ENCODE measurements at places on chromosomes 11 and 22.
A peak's percentile ranks its signal among the peaks of the same experiment; 100 is the strongest.

DNA sequence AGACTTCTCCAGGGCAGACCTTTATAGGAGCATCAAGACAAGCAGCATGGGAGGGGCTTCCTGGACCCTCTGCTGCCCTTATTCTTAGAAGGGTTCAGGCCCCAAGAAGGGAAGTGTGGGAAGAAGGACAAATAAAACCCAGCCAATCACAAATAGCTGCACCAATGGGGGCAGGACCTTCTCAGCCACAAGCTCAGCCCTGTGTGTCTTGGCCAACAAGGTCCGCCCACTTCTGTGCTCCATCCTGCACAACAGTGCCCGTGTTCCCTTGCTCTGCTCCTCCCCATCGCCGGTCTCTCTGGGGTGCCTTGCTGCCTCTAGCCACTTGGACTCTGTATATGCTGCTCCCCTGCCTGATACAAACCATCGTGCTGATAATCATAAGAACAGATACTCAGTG, 86.1 kb downstream of the NAT10 start:
- no peak for DNase-seq

- DNase-seq = no peak
Measured at GRCh38 chr22:41096841-41097240, 4.4 kb downstream of the EP300 start.

GRCh38 chr11:80782135-80782885, 1341.5 kb upstream of the TENM4 start:
- DNase-seq = no peak

DNA sequence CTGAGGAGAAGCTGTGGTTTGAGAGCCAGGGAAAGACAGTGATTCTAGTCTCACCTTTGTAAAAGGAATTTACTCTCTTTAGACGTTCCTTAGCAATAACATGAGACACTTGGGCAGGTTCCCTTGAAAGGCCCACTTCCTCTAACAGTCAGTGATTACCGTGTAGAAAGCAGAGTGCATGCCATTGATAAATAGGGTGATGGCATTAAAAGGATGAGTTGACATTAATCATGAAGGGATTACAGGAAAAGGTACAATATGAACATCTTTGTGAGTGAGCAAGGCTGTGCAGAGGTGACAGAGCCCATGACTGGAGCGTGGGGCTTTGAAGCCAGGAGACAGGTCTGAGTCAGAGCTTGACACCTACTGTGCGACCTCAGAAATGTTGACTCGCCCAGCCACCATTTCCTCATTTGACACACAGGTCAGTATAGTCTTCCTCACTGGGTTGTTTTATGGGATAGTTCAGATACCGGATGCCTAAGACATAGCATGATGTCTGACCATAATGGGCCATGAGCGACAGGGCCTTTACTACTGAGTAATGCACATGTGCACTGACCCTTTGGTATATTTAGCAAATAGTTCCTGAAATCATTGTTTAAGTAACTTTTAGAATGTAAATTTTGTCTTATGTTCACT, 341.7 kb upstream of the MTNR1B start:
- no peak for DNase-seq

DNA sequence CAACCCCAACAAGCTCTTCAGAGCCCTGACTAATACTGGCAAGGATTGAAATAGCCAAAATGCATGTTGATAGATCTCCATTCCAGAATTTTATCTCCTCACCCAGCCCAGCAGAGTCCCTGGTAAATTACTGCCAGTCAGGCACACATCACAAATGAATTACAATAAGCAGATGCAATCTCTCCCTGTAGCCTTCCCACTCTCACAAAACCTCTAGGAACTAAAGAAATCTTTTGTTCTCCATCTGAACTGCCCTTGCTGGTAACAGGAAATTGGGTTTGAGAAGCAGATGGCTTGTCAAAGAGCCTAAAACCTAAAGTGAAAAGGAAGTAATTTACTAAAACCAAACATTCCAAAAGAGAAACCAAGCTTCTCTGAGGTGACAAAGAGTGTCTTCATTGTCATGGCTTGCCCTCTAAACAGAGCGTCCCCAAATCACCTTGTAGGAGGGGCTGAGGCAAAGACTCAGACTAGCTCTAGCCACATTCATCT, 59.5 kb downstream of the FAM168A start:
- DNase-seq = peak; percentile 17

DNA sequence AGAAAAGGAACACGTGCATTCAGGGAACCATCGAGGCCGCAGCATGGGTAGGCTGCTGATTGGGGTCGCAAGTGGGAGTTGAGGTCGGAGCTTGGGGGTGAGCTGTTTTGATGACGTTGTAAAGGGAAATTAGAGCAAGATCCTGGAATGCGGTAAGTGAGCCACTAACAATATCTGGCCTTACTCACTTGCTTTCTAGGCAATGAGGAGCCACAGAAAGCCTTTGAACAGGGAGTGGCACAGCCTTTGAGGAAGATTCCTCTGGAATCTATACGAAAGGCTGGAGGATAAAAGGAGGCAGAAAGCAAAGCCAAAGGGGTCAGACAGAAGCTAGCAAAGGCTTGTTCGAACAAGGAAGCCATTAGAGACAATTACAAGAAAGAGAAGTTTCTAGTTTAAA, 197.5 kb downstream of the LARGE1 start:
- no peak for DNase-seq

DNA sequence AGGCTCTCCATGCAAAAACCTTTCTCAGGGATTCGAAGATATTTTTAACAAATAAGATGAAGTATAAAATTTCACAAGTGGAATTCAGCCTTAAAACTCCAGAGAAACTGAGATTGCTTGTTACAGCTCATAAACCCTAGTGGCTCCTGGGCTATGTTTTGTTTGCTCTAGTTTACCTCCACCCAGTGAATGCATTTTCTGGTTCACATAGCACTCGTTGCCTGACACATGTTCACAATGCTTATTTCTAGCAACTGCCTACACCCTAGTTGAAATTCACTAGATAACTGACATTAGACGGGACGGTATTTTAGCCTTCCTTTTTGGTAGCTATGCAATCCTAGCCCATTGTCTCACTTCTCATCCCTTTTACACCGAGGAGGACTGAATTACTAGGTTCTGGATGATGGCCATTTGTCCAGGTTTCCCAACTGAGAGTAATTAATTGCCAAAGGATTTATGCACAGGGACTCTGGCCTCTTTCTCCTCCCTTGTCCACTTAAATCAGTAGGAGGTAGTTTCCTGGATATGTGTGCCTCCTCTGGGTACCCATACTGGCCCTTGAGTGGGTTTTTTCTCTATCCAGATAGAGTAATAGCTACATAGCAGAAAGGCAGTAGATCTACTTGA, 951.6 kb downstream of the DLG2 start:
- no peak for DNase-seq

DNA sequence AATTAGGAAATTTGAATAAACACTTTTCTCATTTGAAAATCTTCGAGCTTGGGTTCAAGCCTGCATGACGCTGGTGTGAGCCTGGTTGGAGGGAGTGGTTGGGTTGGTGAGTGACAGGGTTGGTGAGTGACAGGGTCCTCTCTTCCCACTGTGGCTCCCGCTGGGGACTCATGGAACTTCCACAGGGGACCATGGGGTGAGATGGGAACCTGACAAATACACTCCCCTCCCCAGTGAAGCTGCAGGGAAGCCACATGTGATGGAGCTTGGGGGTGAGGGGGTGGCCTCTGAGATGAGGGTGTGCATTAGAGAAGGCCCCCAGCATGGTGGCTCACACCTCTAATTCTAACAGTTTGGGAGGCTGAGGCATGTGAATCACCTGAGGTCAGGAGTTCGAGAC, 66.8 kb downstream of the RTL6 start:
- no peak for DNase-seq

DNA sequence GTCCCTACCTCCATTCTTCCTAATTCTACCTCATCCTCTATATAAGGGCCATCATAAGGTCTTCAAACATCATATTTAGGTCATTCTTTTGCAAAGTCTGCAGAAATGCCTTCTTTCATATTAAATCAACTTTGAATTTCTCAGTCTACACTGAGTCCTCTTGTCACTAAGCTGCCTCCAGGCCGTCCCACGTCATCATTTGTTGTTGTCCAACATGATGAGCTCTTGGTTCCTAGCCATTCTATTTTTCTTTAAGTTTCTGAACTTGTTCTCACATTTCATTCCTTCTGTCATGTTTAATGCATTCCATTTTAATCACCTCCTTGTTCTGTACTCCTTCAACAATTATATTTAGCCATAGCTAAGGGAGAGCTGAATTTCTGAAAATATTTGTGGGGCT, 59.2 kb upstream of the PGR start:
- no peak for DNase-seq

GRCh38 chr11:90373971-90374370, 151.1 kb upstream of the CHORDC1 start:
- DNase-seq = no peak

DNA sequence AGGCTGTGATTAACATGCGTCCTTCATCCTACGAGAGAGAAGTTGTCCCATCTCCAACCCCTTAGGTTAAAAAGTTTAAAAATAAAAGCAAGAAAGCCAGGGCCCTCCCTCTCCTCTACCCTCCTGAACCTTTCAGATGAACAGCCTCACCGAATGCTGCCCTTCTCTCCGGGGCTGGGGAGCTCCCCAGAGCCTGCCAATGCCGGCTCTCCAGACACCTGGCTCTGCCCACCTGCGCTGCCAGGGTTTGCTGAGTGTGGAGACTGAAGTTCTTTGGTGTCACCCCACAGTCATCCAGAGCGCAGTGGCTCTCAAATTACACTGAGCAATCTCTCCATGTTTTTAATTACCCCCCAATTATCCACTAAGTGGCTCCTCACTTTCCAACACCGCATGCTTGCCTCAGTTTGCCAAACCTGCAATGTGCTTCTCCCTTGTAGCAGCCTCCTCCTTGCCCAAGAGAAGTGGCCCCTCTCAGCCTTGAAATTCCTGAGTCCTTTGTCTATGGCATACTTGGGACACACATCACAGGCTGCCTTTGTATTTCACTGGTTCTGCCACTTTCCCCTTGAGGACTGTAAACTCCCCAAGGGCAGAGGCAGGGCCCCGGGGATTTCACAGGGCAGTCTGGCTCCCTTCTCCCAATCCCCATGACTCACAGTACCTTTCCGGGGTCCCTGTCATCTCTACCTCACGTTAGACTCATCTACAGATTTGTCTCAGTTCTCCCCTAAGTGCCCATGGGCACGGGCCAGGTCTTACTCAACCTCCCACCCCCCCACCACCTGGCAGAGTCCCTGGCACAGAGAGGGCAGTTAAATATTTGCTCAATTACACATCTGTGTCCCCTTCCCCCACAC, 2.0 kb downstream of the MYH9 start:
- DNase-seq = no peak

DNA sequence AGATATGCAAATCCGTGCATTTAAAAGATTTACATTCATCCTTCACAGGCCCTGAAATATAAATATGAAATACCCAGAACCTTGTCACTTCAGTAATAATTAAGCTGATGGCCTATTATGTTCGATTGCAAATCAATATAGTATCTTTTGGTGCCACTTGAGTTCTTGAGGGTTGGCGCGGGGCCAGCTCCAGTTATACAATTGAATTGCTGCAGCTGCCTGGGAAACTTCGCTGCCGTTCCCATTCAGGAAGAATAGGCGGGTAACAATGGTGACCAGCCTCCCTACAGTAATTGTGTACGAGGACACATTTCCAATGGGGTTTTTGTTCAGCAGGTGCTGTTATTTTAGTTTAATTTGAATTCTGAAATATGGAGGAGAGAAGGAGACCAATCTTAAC, 451.2 kb downstream of the INSC start:
- DNase-seq = no peak

DNA sequence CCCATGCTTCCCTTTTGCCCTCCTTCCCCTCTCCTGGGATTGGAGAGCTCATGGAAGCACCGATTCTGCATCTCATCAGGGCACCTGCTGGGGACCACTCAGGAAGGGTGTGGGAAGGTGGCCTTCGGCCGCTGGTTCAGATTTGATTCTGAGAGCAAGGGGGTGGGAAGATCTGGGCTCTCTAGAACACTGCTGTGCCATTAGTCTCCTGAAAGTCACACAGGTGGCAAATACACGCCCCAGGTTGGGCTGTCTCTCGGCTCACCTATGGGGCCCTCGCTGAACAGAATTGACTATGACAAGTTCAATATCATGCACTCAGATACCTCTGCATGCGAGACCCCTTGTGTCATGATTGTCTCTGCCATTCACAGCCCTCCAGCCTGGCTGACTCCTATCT, 12.8 kb upstream of the APOBEC3A start:
- DNase-seq = no peak

GRCh38 chr11:65857500-65857852, 504 bp downstream of the CFL1 start:
- DNase-seq = no peak

- no peak for DNase-seq
Measured at GRCh38 chr22:44325718-44326490, 13.2 kb upstream of the SHISAL1 start.

- no peak for DNase-seq
Measured at GRCh38 chr22:29740216-29740615, 20.4 kb downstream of the CABP7 start.

DNA sequence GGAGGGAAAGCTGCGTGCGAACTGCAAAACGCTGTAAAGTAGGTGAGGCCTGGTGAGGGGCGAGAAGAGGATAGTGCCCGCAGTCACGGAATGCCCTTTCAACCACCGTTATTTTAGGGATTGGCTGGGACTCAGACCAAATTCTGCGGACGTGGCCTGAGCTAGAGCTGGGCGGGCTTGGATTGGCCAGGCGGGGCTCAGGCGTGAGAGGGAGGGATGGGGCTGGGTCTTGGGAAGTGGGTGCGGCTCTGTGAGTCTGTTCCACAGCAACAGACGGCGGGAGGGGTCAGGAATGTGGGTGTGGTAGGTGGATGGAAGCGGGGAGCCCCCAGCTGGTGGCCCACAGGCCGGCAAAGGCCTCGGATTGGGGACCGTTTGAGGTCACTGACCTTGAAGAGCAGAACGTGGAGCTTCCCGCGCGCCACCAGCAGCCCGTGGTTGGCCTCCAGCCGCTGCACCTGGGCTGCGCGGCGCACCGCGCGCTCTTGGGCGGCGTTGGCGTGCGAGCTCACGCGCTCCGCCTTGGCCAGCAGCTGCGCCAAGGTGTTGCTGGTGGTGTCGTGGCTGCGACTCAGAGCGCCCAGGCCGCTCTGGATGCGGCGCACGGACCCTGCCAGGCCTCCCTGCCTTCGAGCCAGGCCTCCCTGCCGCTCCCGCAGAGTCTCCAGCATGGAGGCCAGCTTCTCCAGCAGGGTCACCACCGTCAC, 444 bp downstream of the CAVIN3 start:
- no peak for DNase-seq

GRCh38 chr11:18608376-18608775, 8.8 kb downstream of the MISFA start:
- no peak for DNase-seq

DNA sequence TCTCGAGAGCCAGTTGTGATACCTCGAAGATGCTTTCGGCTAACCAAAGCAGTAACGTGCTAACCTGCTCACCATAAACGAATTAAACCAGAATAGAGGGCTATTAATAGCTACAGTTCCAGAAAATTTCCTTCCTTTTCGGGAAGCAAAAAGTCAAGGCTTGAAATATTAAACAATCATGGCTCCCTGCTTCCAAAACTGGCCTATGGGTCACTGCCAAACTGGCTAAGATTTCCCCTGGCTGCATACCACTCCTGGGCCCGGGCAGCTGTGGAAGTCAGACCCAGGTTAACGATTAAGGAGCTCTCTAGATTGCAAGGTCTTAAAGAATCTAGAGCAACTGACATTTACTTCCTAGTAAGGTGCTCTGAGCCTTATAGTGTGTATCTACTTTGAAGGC, 1.7 kb downstream of the AMOTL1 start:
- no peak for DNase-seq

- DNase-seq = peak; percentile 69
Measured at GRCh38 chr11:109970516-109971183, 122.5 kb upstream of the ZC3H12C start.
